GM10248 (cell line): ENCODE measurements at places on chromosomes 4 and X.

- DNase-seq = no peak
Observed at GRCh38 chr4:32226204-32226603, 1506.0 kb downstream of the PCDH7 start.

- DNase-seq = no peak
Observed at GRCh38 chr4:108287834-108288413, 119.2 kb upstream of the LEF1 start.

- DNase-seq = no peak
Observed at GRCh38 chr4:19324184-19324583, 927.5 kb upstream of the SLIT2 start.

DNA sequence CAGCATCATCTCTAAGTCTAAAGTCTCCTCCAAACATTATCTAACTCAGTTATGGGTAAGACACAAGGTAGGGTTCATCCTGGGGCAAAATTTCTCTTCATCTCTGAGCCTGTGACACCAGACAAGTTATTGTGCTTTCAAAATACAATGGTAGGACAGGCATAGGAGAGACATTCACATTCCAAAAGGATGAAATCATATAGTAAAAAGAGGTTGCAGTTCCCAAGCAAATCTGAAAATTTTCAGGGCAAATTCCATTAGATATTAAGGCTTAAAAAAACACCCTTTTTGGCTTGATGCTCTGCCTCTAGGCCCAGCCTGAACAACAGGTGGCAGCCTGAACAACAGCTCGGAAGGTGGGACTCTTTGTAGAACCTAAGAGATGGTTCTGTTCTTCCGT is 448.3 kb upstream of the SLIT2 start:
- no peak for DNase-seq

GRCh38 chrX:108223585-108223984 is 132.0 kb downstream of the ATG4A start:
- DNase-seq = no peak

GRCh38 chr4:7752649-7753048 is 187.0 kb downstream of the AFAP1 start:
- DNase-seq = no peak

DNA sequence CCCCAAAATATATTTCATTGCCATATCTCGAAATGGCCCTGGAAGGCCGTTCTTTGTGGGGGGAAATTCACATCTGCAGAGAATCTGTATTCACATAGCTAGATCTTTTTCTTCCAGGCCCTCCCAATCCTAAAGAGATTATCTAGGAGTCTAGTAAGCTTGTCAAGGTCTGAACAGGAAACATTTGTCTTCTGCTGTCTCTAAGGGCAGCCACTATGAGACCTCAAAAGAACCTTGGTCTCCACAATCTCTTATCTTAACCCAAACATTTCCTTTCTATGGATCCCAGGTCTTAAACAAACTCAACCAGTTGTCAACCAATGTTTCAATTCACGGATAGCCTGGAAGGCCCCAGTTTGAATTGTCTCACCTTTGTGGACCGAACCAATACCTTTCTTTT is 45.0 kb downstream of the CRLF2 start:
- no peak for DNase-seq

GRCh38 chr4:174538123-174538875 is 16.0 kb upstream of the HPGD start:
- DNase-seq = peak; percentile 37

DNA sequence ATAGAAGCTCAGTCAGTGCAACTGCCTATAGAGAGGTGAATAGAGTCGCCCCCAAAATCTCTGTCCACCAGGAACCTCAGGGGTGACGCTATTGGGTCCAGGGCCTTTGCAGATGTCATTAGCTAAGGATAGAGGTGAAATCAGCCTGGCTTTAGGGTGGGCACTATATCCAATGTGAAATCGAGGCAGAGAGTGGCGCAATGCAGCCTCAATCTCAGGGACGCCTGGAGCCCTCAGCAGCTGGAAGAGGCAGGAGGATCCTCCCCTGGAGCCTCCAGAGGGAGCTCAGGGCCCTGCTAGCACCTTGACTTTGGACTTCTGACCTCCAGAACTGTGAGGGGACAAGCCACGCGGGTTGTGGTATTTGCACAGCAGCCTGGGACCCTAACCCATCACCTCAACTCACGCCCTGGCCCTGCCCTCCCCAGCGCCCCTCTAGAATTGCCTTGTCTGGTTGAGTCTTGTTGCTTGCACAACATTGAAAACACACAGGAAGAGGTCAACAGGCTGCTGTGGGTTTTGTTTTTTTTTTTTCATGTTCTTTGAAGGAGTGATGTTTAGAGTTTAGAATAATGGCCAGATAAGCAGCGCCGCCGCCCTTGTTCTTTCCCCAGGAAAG is 89.4 kb upstream of the PSAPL1 start:
- DNase-seq = no peak

GRCh38 chr4:137309424-137309823 is 222.9 kb downstream of the PCDH18 start:
- DNase-seq = no peak

DNA sequence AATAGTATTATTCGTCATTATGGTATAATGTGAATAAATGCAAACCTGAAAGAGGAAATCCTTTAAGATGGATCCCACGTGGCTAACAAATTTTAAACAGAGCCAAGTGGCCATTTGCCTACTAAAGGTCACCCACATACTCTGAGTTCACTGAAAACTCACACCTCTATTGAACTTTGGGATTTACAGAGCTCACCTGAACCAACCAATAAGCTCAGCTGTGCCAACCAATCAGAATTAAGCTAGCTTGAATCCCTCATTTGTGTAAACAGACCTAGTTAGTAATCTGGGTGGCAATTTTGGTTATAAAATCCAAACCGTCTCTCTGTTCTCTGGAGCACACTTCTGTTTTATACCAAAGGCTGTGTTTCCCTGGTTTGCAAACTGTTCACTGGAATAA is 5.4 kb upstream of the NUDT9 start:
- no peak for DNase-seq

DNA sequence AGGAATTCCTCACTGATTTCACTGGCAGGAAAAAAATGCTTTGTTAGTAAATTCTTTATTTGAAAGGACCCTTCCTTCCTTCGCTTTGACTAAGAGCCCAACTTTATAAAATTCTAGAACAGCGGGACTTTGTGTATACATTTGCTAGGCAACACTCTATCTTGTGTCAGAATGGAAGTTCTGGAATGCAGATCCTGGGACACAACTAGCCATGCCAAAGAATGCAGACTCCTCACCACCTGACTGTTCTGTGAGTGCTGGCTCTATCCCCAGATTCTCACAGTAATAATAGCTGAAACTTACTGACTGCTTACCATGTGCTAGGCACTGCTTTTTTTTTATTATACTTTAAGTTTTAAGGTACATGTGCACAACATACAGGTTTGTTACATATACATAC is 73.3 kb upstream of the ZDHHC15 start:
- DNase-seq = no peak

- DNase-seq = no peak
Observed at GRCh38 chr4:97942951-97943350, 200.3 kb downstream of the STPG2 start.

DNA sequence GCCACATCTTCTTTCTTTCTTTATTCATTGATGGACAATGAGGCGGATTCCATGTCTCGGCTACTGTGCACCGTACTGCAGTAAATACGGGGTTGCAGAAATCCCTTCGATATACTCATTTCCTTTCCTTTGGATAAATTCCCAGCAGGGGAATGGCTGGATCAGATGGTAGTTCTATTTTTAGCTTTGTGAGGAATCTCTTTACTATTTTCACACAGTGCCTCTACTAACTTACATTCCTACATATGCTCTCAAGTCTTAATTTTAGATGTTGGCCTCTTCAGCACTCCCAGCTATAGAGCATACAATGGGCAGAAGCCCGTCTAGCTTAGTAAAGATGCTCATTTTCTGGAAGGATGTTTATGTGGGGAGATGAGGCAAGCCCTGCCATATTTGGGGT is 317.4 kb downstream of the ASMT start:
- DNase-seq = no peak

DNA sequence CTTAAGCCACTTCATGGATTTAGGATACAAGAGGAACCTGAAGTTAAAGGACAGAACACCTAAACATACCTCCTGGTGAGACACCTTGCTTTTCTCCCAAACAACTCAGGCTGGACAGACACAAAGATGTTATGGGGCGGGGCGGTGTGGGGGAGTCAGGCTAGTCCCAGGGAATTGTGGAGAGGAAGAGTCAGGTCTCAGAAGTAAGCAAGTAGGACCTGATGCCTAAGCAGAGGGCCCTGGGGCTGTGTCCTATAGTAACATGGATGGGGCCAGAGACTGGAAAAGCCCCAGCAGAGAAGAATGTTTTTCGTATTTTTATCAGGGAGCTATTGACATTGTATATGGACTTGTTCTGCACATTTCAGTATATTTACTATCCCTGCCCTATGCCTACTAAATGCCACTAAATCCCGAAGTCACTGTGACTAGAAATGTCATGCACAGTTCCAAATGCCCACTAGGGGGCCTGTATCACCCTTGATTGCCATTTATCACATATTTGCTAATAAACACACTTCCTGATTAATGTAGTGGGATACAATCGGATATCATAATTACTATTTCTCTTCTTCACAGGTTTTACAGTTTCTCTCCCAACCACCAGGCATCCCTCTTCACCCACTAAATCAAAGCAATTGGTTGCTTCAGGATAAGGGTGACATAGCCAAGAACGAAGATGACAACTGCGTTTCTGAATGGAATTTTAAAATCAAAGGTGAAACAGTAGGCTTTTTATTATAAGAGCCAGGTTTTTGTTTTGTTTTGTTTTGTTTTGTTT is 23.8 kb upstream of the ARHGAP10 start:
- DNase-seq = peak; percentile 52

GRCh38 chr4:72613959-72614358 is 44.9 kb upstream of the ADAMTS3 start:
- DNase-seq = no peak

- DNase-seq = no peak
Observed at GRCh38 chr4:102842367-102842766, 15.0 kb upstream of the UBE2D3 start.

- no peak for DNase-seq
Observed at GRCh38 chrX:78476701-78477100, 149.3 kb upstream of the CYSLTR1 start.

DNA sequence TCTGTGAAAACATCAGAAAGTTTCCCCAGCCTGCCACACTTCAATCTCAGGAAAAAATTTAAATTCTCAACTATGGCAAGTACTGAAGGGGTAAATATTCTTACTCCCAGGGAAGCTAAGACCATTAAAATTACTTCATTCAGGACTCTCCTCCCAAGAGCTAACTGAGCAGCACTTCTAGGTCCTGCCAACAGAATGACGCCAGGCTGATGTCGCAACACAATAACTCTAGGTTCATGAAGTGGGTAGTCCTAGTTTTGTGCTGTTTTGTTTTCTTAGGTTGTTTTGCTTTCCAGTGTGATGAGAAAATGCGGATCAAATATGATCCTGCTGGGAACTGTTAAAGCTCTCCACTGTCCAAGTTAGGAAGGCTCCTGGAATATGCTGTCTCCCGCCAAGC is 180.0 kb downstream of the NKX6-1 start:
- no peak for DNase-seq

- DNase-seq = no peak
Observed at GRCh38 chr4:101599620-101600019, 190.9 kb upstream of the BANK1 start.

GRCh38 chrX:150869450-150869849 is 29.0 kb downstream of the CD99L2 start:
- DNase-seq = no peak

GRCh38 chr4:61128682-61129081 is 71.4 kb upstream of the ADGRL3 start:
- DNase-seq = no peak

- DNase-seq = no peak
Observed at GRCh38 chr4:26866781-26867180, 6.1 kb downstream of the STIM2 start.

DNA sequence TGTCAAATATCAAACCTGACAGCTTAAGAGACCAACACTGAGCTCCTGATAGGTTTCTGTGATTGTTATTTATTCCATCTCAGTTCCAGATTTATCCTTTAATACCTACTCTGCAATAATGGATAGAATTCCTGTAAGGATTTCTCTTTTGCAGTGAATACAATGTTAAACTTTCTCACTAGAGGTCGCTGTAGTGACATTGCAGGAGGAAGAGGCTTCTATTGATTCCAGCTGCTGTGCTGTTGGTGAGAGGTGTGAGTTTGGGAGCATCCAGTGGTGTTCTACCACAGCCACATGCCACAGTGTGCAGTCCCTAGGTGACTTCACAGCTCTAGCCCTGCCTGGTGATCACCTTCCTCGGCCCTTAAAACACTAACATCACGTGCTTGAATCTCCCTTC is 34.6 kb upstream of the DCAF8L2 start:
- DNase-seq = peak; percentile 2

- DNase-seq = no peak
Observed at GRCh38 chr4:186010821-186011220, 58.1 kb upstream of the TLR3 start.

GRCh38 chr4:68152411-68152810 is 22.7 kb upstream of the TMPRSS11F start:
- DNase-seq = no peak

DNA sequence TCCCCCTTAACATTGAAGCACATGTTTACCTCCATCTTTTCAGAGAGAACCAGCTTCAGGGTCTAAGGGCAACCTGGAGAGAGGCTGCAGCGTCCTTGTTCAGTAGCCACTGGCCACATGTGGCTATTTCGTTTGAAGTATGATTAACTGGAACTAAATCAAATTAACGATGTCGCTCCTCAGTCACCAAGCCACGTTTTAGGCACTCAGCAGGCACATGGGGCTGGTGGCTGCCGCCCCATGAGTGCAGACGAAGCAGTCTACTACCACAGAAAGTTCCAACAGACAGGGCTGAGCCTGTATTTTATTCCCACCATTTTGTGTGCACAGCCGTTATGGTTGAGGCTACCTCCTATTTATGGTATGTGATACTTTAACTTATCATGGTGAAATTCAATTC is 99.4 kb downstream of the WFS1 start:
- no peak for DNase-seq

GRCh38 chrX:108025954-108026600 is 18.8 kb upstream of the VSIG1 start:
- no peak for DNase-seq

- DNase-seq = no peak
Observed at GRCh38 chrX:14964500-14964899, 91.3 kb downstream of the MOSPD2 start.

- no peak for DNase-seq
Observed at GRCh38 chr4:88022289-88022688, 14.9 kb downstream of the PKD2 start.
